ENCODE measurements at places on chromosomes 3 and 15.

- DNase-seq: no peak
Observed at GRCh38 chr15:74428970-74429780, 4.6 kb downstream of the SEMA7A start.

GRCh38 chr3:50241713-50242380 is 5.8 kb downstream of the GNAI2 start:
- no peak for DNase-seq

DNA sequence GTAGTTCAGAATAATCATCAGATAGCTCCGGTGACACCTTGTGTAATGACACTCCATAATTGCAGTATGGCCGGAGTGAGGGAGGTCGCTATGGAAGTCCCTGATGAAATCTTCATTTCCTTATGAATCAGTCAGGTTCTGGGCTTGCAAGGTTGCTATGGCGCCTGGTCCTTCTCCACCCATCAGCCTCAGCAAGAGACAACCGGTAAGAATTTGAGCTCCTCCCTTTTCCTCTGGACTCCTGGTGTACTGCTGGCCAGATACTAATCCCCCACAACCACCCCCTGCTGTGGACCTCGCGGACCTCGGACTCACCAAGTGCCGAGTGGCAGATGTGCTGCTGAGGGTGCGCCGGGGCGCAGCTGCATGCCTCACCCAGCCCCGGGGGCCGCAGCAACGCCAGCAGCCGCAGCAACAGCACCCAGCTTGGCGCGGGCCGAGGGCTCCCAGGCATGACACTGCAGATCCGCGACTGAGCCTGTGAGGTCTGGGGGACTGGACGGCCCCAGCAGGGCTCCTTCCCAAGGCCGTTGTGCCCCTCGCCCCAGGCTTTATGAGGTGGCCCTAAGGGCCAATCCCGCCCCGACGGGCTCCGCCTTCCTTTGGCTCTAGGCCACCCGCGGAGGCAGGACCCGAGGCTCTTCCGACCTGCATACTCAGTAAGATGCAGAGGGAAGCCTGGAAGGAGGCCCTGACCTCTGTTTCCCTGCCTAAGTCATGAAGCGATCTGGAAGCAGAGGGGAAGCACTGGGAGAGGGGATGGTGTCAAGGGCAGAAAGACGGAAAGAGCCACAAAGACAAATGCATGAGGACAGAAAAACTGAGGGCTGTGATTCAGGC is at the start of gene TIMP4:
TSS of gene TIMP4 (minus strand) at position 526 of the 840 bp plus-strand sequence. CDS start at position 454, 72 bp downstream.
- no peak for DNase-seq

DNA sequence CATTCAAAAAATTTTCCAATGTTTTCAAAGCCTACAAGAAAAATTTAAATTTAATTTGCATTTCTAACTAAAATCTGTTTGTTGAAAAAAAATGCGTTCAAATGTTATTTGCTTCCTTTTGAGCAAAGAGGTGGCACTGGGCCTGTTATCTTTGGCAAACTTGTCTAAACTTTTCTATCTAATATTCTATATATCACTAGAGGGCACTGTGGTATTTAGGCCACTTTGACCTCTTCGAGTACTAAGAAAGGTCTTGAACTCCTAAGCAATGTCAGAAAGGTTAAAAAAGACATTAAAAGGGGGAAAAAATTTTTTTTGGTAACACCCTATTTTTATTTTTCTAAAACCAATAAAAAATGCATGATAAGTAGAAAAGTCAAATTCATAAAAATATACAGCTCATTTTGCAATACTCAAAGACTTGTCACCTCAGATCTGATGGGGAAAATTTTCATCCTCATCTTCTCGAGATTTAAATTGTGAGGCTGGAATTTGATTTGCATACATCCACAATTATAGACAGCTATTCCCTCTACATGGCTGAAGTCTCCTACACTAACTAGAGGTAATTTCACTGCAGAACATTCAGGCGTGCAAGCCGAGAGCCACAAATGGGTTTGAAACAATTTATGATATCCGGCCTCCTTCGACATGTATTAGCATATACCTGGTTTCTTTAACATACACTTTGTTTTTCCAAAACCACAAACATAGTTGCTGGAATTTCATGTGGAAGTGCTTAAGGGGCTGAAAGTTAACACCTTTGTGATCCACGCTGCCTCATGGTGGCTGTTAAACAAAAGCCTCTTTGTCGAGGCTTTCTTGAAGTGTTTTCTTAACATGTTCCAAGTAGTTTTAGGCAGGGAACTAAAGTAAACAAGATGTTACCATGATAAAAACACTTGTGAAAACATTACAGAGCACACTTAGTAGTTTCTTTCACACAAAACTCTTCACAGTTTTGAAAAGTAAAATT is 576.4 kb downstream of the FOXP1 start:
- DNase-seq: no peak

GRCh38 chr3:59818033-59818918 is 768.5 kb upstream of the CFAP20DC start:
- peak; percentile 72 for DNase-seq

- no peak for DNase-seq
Observed at GRCh38 chr3:79018671-79019136, 749.1 kb downstream of the ROBO1 start.

- DNase-seq: no peak
Observed at GRCh38 chr15:48478581-48478980, 147.4 kb downstream of the DUT start.

Data from retinal pigment epithelial cell (primary cell).